ENCODE measurements at places on chromosomes 5 and 9.

- no peak for DNase-seq
These were observed 17.4 kb downstream of the SH3PXD2B start for GRCh38 chr5:172436879-172437369.

DNA sequence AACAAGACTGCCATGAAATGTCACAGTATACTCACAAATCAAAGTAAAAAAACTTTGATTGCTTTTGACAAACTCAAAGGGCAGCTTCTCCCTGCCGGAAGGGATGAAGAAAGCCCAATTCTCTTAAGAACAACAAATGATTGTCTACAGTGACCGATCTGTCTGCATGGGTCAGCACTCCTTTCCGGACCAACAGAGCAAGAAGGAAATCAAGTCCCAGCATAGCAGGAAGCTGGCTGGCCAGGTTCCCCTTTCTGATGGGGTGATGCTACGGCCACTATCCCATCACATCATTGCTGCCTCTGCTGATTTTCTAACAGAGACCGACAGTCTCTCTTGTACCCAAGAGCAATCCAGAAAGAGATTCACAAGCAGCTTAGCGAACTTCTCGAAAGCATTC, 692 bp downstream of the C1QTNF3 start:
- DNase-seq = no peak

DNA sequence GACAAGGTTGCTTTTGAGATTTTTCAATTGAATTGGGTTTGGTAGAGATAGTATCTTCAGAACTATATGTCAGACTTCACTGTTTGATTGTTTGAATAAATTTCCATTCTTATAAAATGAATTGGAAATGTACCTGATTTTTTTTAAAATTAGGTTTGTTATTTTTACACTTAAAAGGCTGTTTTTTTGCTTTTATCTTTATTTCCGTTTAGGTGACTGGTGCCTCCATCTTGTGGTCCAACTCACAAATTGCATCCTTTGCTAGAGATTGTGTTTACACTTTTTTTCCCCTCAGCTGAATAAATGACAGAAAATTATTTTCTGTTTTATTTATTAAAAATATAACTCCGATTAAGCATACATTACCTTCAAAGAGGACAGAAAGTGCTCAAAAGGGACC, 15.6 kb downstream of the NDUFAF2 start:
- DNase-seq = peak; percentile 17

DNA sequence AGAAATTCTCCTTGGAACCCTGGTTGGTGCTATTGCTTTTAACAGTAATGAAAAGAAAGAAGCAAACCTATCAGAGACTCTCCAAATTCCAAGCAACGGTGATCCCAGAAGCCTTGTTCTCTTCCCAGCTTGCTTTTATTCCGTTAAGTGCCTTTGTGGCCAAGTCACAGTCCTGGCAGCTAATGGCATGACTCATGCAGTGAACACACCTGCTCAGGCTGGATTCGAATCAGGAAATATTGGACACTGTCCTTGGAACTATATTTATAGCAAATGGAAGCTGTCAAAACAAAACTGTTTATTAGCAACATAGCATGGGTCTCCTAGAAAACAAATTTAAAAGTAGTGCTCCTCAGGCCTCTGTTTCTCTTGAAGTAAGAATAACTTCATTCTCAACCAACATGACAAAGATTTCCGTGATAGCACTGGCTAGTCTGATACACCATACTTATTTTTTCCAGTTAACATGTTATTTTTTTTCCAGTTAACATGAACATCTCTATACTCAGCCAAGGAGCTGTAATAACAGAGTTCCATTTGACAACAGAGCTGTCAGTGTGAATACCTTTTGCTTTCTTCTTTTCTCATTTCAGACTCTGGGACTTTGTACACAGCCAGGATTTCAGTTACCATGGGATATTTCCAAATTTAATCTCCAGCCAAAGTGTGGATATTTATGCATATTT, 502.4 kb downstream of the GADD45G start:
- no peak for DNase-seq

- DNase-seq = no peak
These were observed 40.0 kb downstream of the NXNL2 start for GRCh38 chr9:88574953-88575352.

GRCh38 chr9:136082496-136083361, 12.4 kb downstream of the NACC2 start:
- DNase-seq = no peak

- no peak for DNase-seq
These were observed 45.9 kb downstream of the RGS3 start for GRCh38 chr9:113509463-113509862.

DNA sequence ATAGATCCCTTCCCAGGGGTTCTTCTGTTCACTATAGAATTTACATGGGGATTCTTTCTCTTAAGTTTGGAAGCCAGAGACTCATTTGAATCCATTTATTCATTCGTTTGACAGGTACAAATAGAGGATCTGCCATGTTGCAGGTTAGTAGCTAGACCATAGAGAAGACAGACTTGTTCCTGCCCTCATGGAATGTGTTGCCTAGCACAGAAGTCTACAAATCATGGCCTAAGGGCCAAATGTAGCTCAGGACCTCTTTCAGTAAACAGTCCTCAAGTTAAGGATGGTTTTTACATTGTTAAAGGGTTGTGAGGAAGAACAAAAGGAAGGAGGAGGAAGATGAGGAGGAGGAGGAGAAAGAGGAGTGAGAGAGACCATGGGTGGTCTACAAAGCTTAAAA, 114.7 kb upstream of the SLC44A1 start:
- DNase-seq = no peak

- no peak for DNase-seq
These were observed 2.4 kb downstream of the PIP5KL1 start for GRCh38 chr9:127927988-127928675.

- no peak for DNase-seq
These were observed 163.5 kb downstream of the CD180 start for GRCh38 chr5:67032921-67033664.

DNA sequence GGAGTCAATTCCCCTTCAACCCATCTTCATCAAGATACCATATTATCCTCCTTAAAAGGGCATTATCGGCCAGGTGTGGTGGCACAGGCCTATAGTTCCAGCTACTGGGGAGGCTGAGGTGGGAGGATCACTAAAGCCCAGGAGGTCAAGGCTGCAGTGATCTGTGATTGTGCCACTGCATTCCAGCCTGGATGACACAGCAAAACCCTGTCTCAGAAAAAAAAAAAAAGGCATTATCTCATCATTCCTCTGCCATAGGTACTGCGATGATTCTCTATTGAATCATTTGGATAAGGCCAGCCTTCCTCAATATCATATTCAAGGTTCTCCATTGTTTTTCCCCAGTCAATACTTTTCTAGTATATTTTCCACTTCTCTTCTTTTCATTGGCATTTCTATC, 39.2 kb upstream of the RAB3C start:
- DNase-seq = no peak

- no peak for DNase-seq
These were observed 64.7 kb downstream of the BARX1 start for GRCh38 chr9:93890436-93890935.

DNA sequence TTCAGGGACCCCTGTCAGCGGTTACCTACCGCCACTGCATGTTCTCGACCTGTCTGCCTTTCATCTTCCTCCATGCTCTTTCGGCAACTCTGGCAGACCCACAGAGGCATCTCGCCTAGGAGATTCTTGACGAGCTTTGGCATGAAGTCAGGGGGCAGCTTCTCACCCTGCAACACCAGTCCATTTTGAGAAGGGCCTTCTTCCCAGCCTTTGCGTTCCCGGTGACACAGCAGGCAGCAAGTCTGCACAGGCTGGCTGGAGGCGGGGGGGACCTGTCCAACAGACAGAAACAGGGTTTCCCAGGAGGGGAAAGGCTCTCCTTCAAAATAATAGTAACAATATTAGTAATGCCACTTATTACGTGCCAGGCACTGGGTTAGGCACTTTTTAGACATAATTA, 15.5 kb downstream of the FAM193B start:
- no peak for DNase-seq

DNA sequence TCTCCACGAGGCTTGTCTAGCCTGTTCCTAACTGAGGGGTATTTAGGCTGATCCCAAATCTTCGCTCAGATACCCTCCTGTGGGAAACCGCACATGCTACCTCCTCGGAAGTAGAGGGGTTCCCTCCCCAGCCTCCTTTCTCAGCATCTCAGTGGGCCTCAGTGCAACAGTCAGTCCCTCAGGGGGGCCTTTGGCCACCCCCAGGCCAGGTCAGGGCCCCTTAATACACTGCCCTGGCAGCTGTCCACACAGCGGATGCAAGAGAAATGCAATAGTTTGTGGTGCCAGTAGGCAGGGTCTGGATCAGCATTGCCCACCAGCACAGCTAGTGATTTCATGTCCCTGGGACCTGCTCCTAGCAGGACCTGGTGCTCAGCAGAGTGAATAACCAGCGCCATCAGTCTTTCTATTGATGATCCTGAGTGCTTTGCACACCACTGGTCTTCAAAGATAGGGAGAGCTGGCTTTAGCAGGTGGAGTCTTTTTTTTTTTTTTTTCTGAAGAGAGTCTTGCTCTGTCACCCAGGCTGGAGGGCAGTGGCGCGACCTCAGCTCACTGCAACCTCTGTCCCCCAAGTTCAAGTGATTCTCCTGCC, 7.5 kb downstream of the PLPP7 start:
- no peak for DNase-seq

- no peak for DNase-seq
These were observed 50.5 kb downstream of the RALGPS1 start for GRCh38 chr9:126965077-126965476.

- no peak for DNase-seq
These were observed 58.2 kb downstream of the NSUN2 start for GRCh38 chr5:6574537-6575245.

DNA sequence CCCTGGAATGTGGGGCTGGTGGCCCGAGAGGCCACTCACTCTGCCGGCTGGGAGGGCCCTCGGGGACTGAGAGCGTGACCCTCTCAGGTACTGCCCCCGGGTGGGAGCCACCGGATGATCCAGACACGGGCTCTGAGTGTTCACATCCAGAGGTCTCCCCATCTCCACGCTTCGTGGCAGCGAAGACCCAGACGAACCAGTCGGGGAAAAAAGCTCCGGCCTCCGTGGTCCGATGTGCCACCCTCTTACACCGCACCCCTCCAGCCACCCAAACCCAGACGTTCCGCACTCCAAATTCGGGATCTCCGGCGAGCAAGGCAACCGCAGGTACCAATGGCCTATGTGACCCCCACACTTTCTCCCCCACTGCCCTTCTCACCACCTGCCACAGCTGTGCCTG, 49.5 kb downstream of the AMBP start:
- no peak for DNase-seq

- DNase-seq = no peak
These were observed 48.6 kb downstream of the NUP214 start for GRCh38 chr9:131173995-131174394.

GRCh38 chr9:38526591-38526990, 93.8 kb downstream of the ANKRD18A start:
- DNase-seq = no peak

GRCh38 chr9:128226412-128226801, 23.2 kb downstream of the DNM1 start:
- DNase-seq = no peak

GRCh38 chr5:103262422-103262871, 3.9 kb downstream of the MACIR start:
- DNase-seq = no peak

GRCh38 chr9:3125602-3126405, 281.9 kb upstream of the PUM3 start:
- DNase-seq = no peak

DNA sequence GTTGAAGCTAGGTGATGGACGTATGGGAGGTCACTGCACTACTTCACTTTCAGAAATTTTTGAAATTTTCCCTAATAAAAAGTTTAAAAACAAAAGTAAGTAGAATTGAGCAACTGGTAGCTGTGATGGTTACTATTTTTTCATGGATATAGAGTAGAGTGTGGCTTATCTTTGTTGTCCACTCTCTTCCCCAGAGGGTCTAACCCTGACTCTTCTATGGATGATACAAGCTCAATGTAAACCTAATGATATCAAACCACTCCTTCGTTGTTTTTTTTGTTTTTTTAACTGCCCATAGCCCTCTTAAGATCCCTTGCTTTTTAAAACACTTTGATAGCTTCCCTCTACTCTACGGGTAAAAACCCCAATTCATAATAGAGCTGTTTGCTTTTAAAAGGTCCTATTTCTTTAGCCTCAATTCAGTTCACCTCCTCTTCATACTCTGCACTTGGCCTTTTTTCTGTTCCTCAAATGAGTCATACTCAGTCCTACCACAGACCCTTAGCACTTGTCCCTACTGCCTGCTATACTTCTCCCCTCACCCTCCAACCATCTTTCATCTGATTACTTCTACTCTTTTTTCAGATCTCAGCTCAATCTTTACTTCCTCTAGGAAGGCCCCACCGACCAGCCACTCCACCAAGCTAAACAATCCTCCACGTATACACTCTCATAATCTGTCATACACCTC, 2.6 kb downstream of the HDAC3 start:
- DNase-seq = no peak

- DNase-seq = no peak
These were observed 760.1 kb downstream of the MAT2B start for GRCh38 chr5:164265566-164265965.

DNA sequence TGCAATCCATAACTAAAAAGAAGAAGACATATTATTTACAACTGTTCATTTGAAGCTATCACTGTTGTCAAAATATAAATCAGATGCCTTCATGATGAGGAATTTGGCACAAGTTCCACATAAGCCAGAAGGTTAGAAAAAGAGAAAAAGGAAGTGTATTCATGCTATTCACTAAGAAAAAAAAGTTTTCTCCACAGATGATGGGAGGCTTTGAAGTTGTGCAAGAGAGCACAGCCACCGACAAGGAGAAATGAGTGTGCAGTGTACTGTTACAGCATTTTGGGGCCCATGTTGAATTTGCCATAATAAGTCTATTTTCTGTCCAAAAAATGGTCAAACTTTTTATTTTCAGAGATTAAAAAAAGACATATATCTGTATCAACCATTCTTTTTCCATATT, 32.9 kb upstream of the IFNK start:
- no peak for DNase-seq

- no peak for DNase-seq
These were observed 221.6 kb upstream of the CTNND2 start for GRCh38 chr5:12125895-12126294.

- DNase-seq = no peak
These were observed 54.4 kb downstream of the DOCK2 start for GRCh38 chr5:169691471-169691870.

DNA sequence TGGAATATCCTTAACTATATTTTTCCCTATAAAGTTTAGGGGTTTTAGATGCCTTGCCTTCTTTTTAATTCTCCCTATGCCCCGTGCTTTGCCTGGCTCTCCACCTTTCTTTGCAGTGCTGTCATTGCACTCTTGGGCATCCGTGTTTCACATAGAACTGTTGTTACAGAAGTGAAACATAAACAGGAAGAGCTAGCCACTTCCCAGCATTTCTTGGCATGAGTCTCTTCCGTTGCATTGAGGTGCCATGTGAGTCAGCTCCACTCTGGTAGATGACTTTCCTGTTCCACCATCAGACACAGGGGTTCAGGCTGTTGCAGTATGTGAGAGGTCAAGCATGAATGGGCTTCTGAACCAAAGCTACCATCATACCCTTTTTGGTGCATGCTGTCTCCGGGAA, 73.4 kb downstream of the ANGPTL2 start:
- peak; percentile 69 for DNase-seq

GRCh38 chr5:3199962-3200755, 395.5 kb upstream of the IRX1 start:
- DNase-seq = peak; percentile 12

Measured in MM.1S (cell line).